ENCODE measurements at places on chromosomes 6 and 20.

DNA sequence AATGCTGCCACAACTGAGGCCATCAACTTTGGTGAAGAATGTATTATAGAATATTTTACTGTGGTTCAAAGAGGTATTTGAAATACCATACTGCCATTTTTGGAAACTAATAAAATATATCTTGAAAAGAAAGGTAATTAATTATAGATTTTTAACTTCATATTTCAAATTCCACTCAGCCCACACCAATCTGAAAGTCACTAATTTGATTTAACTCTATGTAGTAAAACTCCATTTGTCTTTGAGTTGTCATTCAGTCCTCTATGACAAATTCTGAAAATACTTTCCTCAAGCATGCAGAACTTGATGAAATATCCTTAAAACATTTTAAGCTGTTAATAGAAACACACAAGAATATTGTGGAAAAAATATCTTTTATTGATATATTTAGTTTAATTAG is 1196.7 kb upstream of the CITED2 start:
- DNase-seq: no peak

DNA sequence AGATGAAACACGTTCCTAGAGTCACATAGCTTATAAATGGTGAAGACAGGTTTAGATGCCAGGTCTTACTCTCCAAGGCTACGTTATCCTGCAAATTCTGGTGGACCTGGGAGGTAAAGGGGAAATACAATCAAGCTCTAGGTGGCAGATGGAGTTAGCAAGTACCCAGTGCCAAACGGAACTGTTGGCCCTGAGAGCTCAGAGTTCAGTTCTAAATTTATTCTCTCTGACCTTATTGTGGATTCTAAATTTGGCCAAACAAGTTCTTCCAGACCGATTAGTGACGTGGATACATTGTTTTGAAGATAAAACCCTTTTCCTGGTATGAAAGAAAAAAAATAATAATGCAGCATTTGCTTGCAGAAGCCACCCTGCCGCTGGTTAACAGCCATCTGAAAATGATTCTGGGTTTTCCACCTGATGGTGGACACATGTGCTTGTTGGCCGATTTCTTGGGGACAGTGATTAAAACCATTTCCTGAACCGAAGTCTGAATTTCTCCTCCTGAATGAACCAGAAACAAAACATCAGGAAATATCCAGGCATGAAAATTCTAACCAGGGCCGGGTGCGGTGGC is 32.5 kb downstream of the RIPOR3 start:
- DNase-seq: no peak

- no peak for DNase-seq
Observed at GRCh38 chr20:36555248-36555647, 13.9 kb downstream of the MYL9 start.

DNA sequence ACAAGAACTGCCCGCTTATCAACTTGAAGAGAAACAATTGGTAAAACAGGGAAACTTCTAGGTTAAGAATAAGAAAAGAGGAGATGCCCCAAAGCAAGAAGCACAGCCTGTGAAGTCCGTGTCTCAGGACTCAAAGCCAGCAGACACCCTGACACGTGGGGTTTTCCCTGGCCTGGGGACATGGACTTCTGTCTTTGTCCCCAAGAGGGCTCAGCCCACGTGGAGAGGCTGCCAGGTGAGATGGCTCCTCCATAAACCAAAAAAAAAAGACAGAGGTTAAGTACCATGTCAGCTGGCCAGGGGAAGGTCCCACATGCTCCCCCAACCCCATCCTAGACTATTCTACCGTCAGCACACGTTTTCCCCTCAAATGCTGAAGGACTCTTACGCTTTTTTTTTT is 9.9 kb downstream of the SERPINB6 start:
- DNase-seq: no peak
